Fibroblast of skin of left quadriceps (primary cell): ENCODE measurements at places on chromosomes 3 and 15.
A peak's percentile ranks its signal among the peaks of the same experiment; 100 is the strongest.

DNA sequence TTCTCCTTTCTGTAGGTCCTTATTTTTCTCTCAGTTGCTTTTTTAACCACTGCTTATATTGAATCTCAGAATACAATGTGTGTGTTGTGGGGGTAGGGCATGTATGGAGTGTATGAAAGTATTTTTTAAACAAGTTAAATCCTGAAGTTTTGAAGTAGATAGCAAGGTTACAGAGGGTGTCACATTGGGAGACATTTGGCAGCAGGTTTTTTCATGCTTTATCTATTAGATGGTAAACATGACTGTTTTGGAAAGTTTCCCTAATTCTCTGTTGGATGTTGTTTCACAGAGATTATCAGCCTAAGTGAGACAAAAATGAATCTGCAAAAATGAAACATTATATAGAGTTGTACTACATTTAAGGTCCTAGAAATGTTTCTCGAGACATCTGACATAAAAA lies 190.6 kb upstream of the ARPP21 start:
- no peak for DNase-seq

DNA sequence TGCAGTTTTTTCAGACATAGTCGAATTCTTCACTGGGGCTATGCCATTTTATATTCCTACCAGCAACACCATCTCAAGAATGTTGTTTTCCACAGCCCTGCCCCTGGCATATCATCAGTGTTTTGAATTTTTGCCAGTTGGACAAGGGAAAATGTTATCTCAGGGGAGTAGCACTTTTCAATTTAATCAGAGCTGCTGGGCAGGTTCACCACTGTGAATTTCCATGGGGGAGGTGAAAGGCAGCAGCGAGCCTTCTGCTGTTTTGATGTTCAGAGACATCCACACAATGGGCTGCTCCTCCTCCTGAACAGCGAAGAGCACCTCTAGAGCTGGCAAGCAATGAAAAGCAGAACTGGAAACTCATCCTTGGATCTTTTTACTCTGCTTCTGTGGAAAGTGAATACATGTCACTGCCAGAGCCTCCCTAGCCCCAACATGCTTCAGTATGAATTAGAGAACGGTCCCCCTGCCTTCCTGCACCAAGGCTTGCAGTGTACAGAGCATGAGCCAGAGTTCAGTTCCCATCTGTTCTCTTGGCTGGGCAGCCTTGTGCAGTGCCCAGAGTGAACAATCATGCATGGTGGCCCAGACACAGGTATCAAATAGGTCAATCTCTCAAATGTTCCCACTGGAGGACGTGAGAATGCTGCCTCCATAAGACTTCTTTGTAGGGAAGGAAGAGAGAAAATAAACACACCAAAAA lies 56.1 kb upstream of the RAD18 start:
- DNase-seq: no peak

GRCh38 chr3:194404365-194405140 lies 5.5 kb upstream of the GP5 start:
- peak; percentile 40 for DNase-seq

GRCh38 chr15:68636256-68636655 lies 57.5 kb downstream of the CORO2B start:
- no peak for DNase-seq

DNA sequence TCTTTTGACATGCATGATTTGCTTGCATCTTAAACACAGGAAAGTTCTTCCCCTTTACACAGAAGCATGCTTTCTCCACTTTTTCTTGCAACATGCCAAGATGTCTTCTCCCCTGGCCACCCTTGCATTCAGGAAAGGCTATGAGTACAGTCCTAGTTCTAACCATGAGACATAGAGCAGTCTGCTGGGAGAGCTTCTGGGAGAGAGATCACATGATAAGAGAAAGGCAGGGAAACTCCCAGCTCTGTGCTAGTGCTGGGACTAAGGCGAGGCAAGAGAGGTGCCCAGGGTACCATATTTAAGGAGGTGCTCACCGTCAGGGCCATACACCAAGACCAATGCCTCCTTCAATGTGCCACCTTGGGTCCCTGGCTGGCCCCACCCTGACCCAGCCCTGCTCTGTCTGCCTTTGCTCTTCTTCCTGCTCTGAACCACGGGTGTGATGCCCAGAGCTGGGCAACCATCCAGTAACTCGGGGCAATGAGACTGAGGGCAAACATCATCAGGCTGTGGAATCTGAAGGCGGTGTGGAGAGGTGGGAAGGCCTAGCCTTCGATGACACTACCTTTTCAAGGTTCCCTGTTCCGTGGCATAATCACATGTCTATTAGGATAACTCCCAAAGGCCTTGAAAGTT lies 77.4 kb upstream of the PRR20G start:
- no peak for DNase-seq

DNA sequence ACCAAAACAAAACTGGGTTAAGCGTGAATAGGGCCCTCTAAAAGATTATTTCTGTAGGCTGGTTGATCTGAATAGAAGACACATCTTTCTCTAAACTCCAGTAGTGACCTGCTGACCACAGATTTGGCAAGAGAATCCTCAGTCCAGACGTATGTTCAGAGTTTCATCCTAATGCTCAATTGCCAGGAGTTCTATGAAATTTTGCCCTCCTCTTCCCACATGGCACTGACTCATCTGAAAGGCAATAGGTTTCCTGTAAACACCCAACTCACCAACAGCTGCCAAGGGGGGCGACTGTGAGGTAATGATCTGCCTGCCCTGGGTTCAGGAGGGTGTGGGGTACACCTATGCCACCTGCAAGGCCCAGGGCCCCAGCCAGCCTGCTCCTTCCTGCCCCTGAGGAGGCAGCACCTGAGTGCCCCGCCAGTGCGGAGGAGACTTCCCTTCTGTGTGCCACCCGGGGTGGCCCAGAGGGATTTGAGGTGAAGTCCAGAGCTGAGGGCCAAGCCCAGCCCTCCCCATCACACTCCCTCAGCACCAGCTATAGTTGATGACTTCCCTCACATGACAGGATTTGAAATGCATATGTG lies 8.4 kb upstream of the PLA2G4D start:
- no peak for DNase-seq

DNA sequence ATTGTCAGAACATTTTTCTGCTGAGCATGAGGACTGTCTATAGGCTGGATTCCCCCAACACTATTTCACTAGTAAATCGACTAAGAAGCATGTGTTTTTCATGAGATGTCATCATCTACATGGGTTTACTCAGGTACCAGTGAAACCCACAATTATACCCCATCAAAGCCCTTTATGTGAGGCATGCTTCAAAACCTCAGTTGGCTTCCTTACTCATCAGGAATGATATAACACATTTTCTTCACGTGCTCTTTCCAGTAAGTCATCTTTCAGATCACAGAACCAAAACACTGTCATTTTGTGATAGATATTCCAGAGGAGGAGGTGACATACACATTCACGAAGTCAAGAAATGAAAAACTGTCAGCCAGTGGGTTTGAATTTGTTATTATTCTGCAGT lies 116.5 kb downstream of the ANO10 start:
- peak; percentile 34 for DNase-seq

DNA sequence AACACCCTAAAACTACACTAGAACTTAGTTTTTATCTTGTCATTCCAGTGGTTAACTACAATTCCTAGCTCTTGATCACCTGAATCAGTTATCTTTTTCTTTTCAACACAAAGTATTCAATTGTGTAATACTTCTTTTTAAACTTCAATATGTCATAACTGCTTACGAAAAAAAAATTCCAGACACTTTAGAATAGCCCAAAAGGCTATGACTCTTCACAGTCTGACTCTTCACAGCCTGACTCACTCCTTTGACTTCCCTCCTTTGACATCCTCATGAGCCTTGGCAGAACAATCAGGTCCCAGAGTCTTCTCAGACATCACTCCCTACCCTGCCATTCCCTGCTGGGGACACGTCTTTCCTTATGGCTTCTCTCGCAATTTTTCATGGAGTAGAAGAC lies 727.1 kb downstream of the ROBO1 start:
- DNase-seq: peak; percentile 53

DNA sequence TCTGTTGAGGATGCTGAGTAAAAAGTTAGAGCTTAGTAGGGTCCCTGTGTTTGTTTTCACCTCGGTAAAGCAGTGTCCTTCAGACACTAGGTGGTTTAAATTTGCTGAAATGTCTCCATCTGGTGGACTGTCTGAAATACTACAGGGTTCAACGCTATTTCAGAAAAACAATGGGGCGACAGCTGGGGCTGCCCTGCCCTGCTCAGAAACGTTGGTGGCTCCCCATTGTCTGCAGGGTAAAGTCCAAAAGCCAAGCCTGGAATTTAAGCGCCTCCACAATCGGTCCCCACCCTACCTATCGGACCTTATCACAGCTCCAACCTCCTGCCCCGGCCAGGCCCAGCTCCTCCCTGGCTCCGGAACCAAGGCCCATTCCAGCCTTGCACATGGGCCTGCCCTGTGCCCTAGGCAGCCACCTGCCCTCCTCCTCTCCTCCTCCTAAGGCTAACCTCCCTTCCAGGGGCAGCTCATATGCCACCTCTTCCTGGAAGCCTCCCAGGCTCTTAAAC lies 4.3 kb upstream of the TSEN2 start:
- no peak for DNase-seq

GRCh38 chr3:36546226-36546625 lies 165.9 kb downstream of the STAC start:
- no peak for DNase-seq

GRCh38 chr3:175186511-175186910 lies 327.4 kb downstream of the NAALADL2 start:
- no peak for DNase-seq

GRCh38 chr15:66953523-66954229 lies 111.7 kb upstream of the SMAD3 start:
- no peak for DNase-seq

DNA sequence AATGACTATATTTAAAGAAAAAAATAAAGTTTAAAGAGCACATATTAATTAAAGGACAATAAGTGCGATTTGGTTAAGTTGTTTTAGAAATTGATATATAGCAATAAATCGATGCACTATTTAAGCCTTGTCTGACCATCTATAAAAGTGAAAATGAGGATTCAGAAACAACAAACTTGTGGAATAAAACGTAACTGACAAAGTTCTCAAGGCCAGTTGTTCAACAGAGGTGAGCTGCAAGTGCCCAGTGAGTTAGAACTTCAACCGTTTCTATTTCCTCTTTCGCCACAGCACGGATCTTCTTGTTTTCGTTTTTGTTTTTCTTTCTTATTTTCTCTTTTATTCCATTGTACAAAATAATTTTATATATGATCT lies 724.9 kb upstream of the ARRDC4 start:
- no peak for DNase-seq

DNA sequence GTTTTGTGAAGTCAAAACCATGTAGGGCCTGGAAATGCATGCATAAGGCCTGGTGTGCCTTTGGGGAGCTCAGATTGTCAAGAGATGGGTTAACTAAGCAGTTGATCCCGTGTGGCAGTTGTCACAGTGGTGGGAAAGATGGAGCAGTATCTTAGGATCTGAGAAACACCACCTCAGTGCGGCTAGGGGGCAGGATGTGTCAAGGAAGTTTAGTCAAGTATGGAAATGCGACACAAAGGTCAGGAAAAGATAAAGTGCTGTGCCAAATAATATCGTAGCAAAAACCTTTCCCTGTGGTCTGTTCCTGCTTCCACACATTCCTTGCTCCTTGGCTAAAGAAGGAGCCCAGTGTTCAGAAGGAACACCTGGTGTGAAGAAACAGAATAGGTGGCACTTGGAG lies 396.4 kb downstream of the EDEM1 start:
- DNase-seq: no peak

DNA sequence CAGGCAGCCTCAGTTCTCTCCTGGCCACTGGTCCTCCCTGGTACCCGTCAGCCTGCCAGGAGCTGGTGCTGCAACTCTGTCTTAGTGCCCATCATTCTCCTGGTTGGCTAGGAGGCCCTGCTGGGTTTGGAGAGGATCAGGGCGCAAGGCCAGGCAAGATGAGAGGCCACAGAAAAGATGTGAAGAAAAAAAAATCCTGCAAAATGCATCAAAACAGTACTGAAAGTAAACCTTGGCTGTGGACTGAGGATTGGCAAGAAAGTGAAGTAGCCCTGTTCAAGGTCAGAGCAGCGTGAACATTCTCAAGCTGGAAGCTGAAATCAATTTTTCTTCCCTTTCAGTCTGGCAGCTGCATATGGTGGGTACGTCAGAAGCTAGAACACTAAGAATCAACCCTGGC lies 74.2 kb downstream of the GTF2E1 start:
- DNase-seq: no peak

- DNase-seq: peak; percentile 88
These were observed 3.3 kb upstream of the ITPKA start for GRCh38 chr15:41490355-41490754.

DNA sequence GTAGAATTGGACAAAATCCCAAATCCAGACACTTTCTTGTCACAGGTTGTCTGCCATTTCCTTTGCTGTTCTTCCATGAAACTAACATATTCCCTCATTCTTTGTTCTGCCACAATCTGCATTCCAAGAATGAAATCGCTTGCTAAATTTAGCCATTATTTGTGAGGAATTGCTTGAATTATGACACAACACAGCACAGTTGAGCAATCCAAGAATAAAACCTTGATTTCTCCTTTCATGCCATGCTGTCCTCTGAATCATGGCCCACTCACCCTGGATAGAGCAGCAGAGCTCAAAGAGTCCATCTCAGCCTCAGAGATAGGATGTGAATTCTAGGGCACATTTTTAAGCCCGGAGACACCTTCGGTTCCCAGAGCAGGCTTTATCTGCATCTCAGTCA lies 35.2 kb upstream of the GREM1 start:
- peak; percentile 94 for DNase-seq

DNA sequence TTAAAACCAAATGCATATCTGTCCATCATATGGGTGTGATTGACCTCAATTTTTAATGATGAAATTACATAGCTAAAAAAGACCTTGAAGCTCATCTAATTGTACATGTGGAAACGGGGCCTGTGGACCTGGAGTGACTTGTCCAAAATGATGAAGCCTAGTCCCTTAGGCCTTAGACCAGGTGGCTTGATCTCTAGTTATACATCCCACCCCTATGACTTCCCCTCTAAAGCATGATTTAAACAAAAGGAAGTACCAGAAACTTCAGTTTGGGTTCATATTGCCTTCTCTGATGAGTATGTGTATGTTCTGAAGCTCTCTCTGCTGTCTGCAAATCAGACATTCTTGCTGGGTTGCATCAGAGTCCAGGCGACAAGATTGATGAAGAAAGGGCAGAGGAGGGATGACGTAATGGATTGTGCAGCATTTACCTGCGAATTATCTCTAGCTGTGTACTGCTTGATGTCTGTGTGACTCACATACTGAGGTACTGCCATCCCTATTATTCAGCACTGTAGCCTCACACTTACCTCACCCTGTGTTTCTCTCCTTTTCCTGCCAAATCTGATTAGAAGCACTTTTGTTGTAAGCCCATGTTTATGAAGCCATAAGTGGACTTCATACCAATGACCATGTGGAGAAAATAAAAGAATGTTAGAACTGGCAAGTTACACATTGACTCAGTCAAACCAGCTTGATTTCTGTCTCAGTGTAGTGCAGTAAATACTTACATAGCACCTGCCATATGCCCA lies 111.5 kb downstream of the FILIP1L start:
- peak; percentile 67 for DNase-seq

GRCh38 chr3:58829321-58830000 lies 162.9 kb upstream of the FAM3D start:
- no peak for DNase-seq
